Fibroblast of skin of left biceps (primary cell): ENCODE measurements at places on chromosomes 12 and 14.

DNA sequence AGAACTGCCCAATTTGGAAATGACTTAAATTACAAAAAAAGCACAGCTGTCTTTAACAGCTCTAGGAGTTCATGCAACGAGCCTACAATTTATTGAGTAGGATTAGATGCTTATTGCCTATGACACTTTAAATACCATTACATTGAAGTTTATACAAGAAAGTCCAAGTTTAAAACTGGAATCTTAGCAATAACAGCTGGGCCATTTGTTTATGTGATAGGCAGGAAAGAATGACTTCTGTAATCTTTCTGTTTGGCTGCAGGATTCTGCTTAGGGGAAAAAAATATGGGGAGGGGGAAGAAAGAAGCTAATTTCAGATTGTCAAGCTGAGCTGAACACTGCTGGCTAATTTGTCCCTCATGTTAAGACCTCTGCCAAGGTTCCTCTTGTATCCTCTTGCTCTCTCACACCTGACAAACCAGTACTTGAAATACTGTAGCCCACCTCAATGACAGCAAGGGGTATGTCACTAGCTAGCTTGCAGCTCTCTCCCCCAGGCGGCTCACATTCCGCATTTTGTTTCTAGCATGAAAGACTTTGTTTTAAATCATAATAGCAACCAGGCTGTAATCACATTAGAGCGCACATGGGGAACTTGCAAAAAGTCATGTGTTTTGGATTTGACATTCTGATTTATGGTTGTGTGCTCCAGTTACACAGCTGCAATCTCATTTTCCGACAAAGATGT, 384.8 kb downstream of the BMP4 start:
- DNase-seq: no peak

GRCh38 chr12:128059621-128060370, 207.2 kb upstream of the TMEM132C start:
- DNase-seq: no peak

DNA sequence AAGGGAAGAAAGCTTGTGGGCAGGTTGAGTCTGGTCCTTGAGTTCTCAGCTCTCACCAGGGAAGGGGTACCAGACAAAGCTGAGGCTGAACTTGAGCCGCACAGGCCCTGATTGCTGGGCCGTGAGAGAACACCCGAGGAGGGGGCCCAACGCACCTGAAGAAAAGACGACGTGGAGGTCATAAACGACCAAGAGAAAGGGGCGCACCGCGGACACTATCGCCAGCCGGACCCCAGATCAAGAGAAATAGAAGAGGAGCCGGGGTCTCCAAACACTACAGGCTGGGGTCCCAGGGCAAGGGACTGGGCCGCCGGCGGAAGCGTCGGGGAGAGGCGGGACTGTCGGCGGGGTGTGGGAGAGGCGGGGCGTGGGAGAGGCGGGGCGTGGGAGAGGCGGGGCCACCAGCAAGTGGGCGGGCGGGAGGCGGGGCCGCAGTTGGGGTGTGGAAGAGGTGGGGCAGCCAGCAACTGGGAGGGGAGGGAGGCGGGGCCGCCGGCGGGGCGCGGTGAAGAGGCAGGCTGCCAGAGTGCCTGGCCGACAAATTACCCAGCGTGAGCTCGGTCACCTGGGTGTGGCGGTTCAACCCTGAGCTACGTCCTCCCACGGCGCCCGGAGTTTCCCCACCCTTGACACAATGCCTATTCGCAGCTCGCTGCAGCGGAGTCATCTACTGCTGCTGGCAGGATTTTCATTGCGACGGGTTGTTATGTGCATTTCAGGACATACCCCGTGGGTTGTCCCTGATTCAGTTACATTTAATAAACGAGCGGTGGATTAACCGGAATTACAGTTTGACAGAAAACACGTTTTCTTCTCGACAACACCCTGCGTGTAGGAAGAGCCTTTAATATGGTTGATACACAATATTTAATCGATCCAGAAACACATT, 15.5 kb upstream of the NEMF start:
- DNase-seq: peak; percentile 77

DNA sequence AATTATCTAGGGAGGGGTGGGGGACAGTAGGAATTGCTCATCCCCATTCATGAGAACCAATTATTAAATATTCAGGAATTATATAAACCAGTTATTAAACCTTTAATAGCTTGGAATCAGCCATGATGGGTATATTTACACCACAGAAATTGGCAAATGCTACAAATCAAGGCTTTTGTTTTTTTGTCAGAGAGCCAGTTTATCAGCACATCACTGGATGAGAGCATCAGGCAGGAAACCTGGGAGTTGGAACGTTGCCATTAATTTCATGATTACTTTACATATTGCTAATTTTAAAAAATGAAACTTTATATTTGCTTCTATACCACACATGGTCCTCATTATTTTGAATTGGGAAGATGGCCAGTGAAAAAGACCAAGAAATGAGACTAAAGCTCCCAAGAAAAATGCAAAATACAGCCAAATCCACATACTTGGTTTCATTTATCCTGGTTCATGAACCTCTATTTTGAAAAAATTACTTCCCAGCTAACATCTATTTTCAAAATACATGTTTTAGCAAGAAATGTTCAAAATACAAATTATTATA, 48.4 kb downstream of the ATL1 start:
- peak; percentile 74 for DNase-seq

DNA sequence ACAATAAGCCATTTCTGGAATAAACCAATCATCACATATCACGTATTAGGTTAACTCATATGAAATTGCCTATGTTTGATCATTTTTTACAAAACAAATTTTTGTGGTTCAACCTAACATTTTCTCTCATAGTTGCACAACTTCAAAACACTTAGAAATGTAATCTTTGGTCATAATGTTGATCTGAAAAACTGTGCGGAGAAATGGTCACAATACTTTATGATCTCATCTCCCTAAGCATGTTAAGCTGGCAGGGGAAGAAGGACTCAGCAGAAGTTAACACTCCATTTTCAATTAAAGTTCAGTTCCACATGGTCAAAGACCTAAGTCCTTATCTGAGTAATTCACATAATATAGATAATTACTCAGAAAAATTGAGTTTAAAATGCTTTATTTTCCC, 194.8 kb downstream of the CAPZA3 start:
- DNase-seq: peak; percentile 9

GRCh38 chr12:100675432-100675831, 101.9 kb downstream of the GAS2L3 start:
- DNase-seq: peak; percentile 14

DNA sequence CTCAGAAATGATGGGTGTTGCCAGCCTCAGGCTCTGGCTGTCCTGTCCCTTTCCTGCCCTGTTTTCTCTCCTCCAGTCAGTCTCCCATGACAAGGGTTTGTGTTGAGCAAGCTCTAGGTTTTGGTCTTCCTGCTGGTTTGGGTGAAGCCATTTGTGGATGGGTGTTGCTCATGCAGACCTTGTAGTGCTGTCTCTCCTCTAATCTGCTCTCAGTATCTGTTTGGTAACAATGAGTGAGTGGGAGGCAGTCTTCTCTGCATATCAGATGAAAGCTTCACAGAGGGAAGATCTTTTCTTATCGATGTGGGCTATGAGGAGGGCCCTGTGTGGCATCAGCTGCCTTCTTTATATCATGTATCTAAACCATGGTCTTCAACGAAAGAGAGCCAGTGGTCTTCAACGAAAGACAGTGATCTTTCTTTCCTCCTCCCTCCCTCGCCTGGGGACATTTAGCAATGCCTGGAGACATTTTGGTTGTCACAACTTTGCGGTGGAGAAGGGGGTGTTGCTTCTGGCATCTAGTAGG, 3.6 kb downstream of the CMA1 start:
- no peak for DNase-seq

GRCh38 chr12:130953771-130954543, at the start of gene ADGRD1:
ADGRD1 (plus strand) TSS chr12:130953907; CDS start chr12:130954466, 559 bp downstream.
- no peak for DNase-seq

GRCh38 chr12:51722431-51722830, 126.1 kb downstream of the FIGNL2 start:
- DNase-seq: no peak

- peak; percentile 24 for DNase-seq
These were observed 5.7 kb upstream of the LRR1 start for GRCh38 chr14:49593016-49593415.

DNA sequence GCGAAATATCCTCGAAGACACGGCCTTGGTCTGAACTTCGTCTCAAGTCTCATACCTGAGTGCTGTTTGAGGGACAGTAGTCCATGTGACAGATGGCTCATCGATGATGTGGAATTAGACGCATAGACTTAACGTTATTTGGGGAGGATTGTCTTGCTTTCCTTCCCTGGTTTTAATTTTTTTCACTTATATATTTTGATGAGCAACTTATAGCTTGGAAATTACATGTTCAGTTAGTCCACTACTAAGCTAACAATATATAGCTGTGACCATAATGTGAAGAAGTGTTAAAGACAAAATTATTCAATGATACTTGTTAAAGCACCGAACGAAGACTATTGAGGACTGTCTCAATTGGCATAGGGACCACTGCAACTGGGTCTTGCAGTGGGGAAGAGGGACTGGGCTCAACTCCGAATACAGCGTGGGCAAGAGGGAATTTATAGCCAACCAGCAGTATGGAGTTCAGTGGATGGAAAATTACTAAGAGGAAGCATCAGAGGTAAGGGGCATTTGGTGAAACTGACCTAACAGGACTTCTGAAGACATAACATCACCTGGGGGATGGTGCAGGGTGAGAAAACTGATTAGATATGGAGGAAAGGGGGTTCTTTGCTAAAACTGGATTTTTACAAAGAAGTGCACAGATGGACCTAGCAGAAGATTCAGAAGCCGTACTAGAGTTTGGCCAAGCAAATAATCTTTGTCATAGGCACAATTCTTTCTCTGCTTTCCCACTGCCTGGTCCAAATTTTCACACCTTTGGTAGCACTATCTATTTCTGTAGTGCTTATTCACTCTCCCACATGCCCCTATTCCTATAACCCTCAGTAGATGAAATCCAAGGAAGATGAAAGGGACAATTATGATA, 910 bp upstream of the TM7SF3 start:
- DNase-seq: no peak

DNA sequence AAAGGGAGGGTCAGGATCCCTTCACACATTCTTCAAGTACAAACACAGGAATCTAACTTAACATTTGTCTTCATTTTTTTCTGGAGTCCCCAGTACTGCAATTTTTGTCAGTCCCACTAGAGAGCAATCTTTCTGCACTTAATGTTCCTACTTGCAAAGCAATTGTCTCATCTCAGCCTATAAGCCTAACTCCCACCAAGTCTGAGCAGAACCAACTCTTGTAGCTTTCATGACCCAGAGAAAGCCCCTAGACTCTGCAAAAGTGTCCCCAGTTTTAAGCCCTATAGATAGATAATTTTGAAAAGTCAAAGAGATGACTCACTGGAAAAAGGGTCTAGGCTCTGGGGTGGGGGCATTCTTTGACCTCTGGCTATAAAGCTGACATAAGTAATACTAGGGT, 1.8 kb upstream of the ZBTB39 start:
- peak; percentile 20 for DNase-seq

DNA sequence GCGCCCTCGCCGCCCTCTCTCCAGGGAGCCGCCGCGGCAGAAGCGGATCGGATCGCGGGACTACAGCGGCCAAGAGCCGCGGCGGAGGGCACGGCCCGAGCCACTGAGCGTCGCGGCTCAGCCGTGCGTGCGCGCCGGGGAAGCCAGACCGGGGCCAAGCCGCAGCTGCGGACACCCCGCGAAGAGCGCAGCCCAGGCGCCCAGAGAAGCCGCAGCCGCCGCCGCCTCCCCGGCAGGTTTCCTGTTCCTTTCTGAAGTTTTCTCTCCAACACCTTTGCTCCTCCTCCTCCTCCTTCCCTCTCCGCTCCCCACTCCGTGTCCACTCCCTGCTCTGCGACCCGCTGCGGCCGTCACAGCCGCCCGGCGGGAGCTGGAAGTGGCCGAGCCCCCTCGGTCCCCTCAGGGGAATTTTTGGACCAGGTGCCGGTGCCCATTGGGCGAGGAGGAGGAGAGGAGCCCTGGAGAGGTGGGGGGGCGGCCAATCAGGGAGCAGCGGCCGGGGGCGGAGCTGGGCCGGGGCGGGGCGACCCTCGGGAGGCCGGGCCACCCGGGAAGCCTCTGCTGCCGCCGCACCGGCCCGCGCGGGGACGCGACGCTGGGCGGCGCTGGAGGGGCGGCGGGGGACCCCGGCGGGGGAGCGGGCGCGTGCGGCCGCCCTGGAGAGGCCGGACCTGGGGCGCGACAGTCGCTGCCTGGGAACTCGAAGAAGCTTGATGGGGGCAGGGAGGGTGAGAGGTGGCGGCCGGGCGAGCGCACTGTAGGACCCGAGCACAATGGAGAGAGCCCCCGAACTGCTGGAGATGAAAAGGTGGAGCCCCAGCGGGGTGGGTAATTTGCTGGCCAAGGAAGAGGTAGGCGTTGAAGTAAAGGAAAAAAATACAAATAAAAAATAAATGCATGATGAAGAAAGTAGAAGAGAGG, at the start of gene ITPR2:
ITPR2 (minus strand) TSS at position 373 of the 921 bp plus-strand sequence. CDS start 413 bp downstream, outside the sequence.
- DNase-seq: peak; percentile 66

DNA sequence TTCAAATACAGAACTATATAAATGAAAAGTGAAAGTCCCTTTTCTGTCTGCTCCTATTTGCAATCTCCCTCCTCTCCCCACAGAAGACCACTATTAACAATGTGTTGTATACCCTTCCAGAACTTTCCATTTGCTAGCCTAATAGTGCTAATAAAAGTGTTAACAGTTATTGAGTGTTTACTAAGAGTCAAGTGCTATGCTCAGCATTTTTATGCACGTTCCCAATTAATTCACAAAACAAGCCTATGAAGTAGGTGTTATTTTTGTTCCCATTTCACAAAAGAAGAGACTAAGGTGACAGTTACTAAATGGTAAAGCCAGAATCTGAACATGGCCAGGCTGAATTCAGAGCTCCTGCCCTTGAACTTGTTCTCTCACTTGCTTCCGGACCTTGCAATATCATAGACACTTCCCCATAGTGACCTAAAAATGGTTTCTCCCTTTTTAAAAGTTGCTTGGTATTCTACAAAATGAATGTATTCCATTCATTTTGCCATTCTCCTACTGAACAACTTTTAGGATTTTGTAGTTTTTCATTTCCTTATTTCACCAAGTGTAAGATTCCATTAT, 1.6 kb upstream of the PRKAB1 start:
- DNase-seq: no peak

- DNase-seq: no peak
These were observed 6.6 kb downstream of the ANKS1B start for GRCh38 chr12:99978152-99978551.

DNA sequence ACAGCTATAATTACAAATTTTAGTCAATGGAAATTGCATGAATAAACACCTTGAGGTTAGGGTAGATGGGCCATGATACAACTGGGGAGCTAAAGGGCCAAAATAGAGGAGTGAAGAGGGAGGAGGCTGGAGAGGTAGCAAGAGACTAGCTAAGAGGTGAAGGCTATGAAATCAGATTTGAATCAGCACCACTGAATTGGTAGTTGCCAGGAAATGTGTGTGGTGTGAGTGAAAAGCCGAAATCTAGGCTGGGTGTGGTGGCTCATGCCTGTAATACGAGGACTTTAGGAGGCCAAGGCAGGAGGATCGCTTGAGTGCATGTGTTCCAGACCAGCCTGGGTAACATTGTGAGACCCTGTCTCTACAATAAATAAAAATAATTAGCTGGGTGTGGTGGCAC, 22.7 kb downstream of the YY1 start:
- no peak for DNase-seq

- DNase-seq: no peak
These were observed 92.4 kb downstream of the PELI2 start for GRCh38 chr14:56210571-56210970.

GRCh38 chr12:52865090-52865944, 16.5 kb upstream of the KRT78 start:
- DNase-seq: no peak

- DNase-seq: no peak
These were observed 21.4 kb upstream of the DIO3 start for GRCh38 chr14:101539880-101540279.
